Fibroblast of villous mesenchyme (primary cell): ENCODE measurements at places on chromosomes 3 and 15. TPM values are rescaled to one million over a fixed set of nuclear protein-coding genes. Genes with fewer than 3 reads are reported as not detected.

Gene SNRPA1
- 13.5 and 18.6 TPM in 2 replicates for total RNA-seq

Gene OCA2
- under 0.01 TPM in 1 of 2 replicates, not detected in the other for total RNA-seq

Gene SNX4
- total RNA-seq: 34.8 and 37.6 TPM in 2 replicates

Gene LSAMP
- total RNA-seq: 0.64 and 1.3 TPM in 2 replicates

Gene RARRES1
- total RNA-seq: 6.4 and 8.2 TPM in 2 replicates

Gene KBTBD13
- total RNA-seq: not detected in 2 replicates

DNA sequence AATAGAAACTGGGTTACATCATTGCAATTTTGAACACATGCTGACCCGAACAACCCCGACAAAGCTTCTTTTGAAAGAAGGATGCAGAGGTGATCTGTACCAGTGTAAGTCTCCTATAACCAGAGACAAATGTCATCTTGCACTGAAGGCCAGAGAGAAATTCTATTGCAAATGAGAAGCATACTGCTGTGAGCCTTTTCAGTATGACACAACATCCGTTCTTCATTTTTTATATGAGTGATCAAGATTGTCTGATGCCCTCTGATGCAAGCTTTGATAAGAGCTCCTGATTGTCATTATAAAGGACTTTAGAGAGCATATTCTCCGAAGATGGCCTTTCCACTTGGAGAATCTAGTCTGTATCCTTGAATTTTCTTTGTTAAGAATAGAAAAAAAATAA, 36.9 kb downstream of the PCOLCE2 start:
- no peak for DNase-seq

DNA sequence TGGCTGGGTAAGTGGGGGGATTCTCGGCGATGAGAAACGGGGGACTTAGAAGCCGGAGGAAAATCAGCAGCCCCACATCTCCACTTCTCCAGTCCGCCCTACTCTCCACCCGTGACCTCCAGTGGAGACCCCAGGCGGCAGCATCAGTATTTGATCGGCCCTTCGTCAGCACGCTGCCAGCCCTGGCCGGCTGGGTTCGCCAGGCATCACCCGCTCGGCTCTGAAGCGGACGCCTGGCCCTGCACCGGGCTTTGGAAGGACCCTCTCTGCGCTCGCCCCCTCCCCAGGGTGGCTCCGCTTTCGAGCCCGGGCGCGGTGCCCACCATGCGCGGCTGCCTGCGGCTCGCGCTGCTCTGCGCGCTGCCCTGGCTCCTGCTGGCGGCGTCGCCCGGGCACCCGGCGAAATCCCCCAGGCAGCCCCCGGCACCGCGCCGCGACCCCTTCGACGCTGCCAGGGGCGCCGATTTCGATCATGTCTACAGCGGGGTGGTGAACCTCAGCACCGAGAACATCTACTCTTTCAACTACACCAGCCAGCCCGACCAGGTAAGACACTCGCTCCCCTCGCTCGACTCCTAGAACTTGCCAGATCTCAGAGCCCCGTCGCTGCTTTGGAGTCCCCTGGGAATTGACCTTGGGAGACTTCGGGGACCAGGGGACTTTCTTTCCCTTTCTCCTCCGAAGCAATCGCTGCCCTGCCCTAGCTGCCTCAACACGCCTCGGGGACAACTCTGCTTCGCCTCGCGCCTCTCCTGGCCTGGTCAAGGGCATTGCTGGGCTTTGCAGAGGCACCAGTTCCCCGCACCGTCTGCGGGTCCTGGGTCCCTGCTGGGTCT, 561 bp downstream of the SIDT1 start:
- DNase-seq: no peak

DNA sequence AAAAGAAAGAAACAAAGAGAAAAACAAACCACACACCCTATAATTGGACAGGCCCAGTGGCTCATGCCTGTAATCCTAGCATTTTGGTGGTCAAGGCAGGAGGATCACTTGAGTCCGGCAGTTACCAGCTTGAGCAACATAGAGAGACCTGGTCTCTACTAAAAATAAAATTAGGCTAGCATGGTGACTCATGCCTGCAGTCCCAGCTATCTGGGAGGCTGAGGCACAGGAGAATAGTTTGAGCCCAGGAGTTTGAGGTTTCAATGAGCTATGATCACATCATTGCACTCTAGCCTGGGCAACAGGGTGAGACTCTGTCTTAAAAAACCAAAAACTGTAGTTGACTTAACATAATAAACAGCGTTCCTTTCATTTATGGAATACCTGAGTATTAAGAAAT, 72.3 kb upstream of the ST3GAL6 start:
- peak; percentile 26 for DNase-seq

GRCh38 chr3:140386357-140387100, 291.3 kb upstream of the TRIM42 start:
- peak; percentile 35 for DNase-seq

GRCh38 chr15:71451130-71451529, 335.9 kb downstream of the THSD4 start:
- no peak for DNase-seq

GRCh38 chr15:78131295-78132061, at the start of gene CIB2:
CIB2 (minus strand) TSS chr15:78131445; CDS start chr15:78131215, 230 bp downstream.
- DNase-seq: peak; percentile 67

DNA sequence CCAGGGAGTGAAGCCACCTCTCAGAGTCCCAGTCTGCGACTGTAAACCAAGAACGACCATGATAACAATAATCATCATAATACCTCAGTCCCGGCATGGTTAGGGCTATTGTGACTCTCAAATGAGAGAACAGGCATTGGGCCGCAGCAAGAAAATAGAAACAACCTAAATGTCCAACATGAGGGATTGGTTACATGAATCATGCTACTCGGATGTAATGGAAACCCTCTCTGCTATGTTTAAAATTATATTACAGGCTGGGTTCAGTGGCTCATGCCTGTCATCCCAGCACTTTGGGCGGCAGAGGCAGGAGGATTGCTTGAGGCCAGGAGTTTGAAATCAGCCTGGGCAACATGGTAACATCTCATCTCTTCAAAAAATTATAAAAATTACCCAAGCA, 2.8 kb downstream of the CPN2 start:
- DNase-seq: no peak

DNA sequence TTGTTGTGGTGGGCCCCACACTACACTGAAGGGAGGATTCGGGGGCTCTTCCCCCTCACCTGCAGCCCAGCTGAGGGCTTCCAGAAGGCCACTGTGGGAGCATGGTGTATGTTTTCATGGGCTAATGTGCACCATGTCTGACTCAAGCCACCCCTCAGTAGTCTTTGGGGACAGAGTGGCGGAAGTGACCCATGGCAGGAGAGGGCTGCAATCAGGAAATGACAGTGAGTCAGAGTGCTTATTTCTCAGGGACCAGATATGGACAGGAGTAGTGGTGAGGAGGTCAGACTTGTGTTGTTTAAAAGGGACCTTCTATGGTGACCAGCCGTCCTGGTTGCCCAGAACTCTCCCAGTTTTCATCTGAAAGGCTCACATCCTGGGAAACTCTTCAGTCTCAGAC, 32.8 kb upstream of the SLC9A9 start:
- DNase-seq: no peak

DNA sequence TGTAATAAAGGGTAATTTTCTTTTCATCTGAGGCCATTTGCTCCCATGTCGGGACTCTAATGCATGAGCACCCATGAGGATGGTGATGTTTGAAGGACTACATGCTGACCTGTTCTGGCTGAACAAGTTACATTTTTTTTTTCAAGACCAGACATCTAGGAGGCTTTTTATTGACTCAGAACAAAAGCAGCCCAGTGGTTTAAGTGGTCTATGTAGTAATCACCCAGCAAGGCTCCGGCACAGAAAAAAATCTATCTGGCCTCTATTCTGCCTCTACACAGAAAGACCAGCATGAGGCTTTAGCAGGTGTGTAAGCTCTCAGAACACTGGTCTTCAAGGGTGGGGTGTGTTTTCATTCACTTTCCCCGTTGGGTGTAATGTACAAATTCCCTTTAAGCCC, 95.1 kb upstream of the ZBED2 start:
- DNase-seq: no peak

DNA sequence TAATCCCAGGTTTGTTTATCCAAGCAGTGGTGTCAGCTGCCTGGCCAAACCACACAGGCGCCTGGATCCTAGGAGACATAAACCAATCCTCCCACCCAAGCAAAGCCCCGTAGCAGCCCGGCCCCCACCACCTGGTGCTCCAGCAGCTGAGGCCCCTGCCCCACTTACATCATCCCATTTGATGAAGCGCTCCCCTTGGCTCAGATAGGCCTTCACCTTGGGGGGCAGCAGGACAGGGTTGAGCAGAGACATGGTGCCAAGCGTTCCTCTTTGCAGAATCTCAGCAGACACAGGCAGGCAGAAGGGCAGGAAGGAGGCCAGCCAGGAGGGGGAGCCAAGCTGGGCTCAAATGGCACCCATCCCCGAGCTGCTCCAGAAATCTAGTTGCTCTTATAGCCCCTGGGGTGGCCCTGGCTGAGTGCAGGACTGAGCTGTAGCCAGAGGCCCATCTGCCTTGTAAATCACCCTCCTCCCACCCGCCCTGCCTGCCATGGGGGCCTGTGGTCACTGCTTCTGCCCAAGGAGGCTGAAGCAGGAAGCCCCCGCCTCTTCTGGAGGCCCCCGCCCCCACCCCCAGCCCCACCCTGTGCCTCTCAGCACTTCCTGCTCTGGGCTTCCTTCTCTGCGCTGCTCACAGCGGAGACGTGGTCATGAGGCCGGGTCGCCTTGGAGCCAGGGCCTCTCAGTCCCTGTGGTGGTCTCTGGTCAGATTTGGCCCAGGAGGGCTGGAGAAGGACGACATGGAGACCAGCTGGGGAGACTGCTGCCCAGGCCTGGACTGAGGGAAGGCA, at the start of gene PLCB2:
PLCB2 (minus strand) TSS at position 515 of the 791 bp plus-strand sequence; CDS start at position 252, 263 bp downstream.
- DNase-seq: peak; percentile 69

GRCh38 chr15:49492151-49492550, 69.1 kb downstream of the FGF7 start:
- no peak for DNase-seq
